ENCODE measurements at places on chromosomes 3 and 15. TPM values are rescaled to one million over a fixed set of nuclear protein-coding genes. Genes with fewer than 3 reads are reported as not detected.

GRCh38 chr3:196966526-196967401 lies 1.9 kb downstream of the PIGZ start:
- peak overlapping the region; percentile 16 for H3K4me3 ChIP-seq
- DNase-seq = no peak
- peaks cover 6% of the 10 kb centered on the region for H3K27me3 ChIP-seq
- H3K4me1 ChIP-seq = peaks cover 12% of the 10 kb centered on the region

DNA sequence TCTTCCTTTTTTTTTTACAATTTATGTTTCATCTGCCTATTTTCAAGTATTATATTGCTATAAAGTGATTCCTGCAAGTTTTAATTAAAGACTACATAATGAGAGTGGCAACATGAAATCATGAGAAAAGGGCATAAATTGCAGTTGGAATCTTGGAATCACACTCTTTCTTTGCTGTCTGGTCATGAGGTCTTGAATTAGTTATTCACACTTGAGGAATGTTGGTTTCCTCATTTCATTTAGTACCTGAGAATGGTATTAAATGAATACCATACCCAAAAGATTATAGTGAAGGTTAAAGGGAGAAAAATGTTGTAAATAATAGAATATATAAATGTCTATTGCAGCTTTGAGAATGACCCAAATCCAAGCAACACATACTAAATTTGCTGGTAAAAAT lies 25.8 kb upstream of the CNTN3 start:
- no peak overlapping the region for H3K4me3 ChIP-seq
- no peaks in the 10 kb centered on the region for H3K27me3 ChIP-seq
- H3K27ac ChIP-seq = no peak overlapping the region
- no peak for DNase-seq

The GRM2 gene
- 0.23 TPM for total RNA-seq

GRCh38 chr3:89533275-89533674 lies 425.9 kb downstream of the EPHA3 start:
- no peaks in the 10 kb centered on the region for H3K36me3 ChIP-seq
- no peaks in the 10 kb centered on the region for H3K4me1 ChIP-seq
- no peak overlapping the region for H3K27ac ChIP-seq

The WDR93 gene
- total RNA-seq = not detected

The DAZL gene
- total RNA-seq = not detected

The RNU5B-1 gene
- not detected for total RNA-seq

DNA sequence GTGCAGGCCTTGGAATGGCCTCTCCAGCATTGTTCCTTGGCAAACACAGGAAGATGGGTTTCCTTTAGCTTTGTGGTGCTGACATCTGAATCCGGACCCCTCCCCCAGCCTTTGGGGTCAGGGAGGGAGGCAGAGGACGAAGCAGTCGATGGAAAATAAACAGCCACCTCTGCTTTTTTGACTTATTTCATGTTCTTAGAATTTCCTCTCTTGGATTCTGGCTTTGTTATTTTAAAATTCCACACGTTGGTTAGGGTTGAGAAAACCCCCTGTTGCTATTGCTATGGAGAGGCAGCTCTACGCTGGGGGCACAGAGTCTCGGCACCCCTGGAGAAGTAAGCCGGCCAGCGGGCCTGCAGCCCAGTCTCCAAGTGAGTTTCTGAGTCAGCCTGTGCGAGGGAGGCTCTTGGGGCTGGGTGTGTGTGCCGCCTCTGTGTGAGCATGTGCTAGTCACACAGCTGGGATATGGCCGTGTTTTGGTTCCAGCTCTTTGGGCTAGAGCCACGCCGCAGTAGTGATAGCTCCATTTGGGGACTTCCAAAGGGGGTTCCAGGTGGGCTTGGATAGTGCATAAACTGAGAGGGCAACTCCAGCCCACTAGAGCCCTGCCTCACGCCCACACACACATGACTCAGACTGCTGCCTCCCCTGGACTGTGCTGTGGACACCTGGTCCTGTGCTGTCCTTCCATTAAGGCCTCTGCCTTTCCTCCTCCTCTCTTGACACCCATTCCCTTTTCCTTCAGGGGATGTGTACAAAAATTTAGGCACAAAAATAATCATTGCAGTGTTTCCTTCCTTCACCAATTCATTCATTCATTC lies 58.8 kb downstream of the AMOTL2 start:
- no peaks in the 10 kb centered on the region for H3K4me1 ChIP-seq
- no peaks in the 10 kb centered on the region for H3K36me3 ChIP-seq
- no peak overlapping the region for H3K27ac ChIP-seq
- H3K27me3 ChIP-seq = peaks cover 28% of the 10 kb centered on the region

DNA sequence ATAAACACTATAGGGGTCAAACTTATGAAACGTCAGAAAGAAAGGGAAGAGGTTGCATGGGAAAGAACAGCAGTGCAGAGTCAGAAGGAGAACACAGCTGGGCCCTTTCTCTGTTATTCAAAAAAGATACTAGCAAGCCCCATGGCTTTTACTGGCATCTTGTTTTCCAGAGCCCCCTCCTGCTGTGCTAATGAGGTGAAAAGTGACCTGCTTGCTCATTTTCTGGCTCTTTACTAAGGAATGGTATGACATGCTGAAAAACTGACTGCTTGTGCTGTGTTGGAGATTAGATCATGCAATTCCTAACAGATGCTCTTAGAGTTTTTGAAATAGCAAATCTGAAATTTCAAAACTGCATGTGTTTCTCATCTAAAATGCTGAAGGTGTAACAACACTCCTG lies 541.6 kb upstream of the ALCAM start:
- no peaks in the 10 kb centered on the region for H3K36me3 ChIP-seq
- no peak for DNase-seq
- no peak overlapping the region for H3K27ac ChIP-seq

DNA sequence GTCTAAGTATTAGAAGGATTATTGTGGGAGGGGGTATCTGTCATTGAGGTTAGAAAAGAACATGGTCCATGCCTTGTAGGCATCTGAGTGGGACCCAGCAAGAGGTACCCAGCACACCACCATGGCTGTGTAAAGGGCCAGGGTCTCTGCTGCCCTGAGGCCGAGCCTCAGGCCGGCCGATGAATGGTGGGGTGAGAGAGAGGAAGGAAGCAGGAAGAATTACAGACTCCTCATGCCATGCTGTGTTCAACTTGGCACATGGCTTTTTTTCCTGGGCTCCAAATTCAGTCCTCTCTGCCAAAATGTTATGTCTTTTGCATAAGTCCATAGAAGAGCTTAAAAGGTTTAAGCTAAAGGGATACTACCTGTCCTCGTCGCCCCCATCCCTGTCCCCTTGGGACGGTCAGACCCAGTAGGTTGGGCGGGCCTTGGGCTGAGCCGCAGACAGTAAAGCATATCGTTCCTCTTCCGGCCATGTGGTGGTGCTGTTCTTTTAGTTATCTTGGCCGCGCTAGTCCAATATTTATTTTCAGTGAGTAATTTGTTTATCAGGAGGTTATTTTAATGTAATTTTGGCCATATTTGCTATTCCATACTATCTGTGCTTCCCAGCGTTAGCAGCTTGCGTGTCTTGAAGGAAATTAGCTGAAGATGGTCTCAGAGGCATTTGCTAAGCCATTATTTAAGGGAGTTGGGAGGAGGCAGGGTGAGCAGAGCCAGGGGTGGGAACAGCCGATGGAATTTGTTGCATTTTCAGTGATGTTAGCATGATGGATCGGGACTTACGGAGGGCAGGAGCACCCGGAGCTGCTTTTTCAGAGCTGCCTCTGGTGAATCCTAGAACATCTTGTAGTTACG lies 152.4 kb downstream of the AGBL1 start:
- peaks cover 5% of the 10 kb centered on the region for H3K4me1 ChIP-seq
- DNase-seq = no peak
- H3K4me3 ChIP-seq = no peak overlapping the region
- H3K36me3 ChIP-seq = no peaks in the 10 kb centered on the region
- H3K27me3 ChIP-seq = peaks cover 19% of the 10 kb centered on the region

The PHLDB2 gene
- total RNA-seq = 0.94 TPM

DNA sequence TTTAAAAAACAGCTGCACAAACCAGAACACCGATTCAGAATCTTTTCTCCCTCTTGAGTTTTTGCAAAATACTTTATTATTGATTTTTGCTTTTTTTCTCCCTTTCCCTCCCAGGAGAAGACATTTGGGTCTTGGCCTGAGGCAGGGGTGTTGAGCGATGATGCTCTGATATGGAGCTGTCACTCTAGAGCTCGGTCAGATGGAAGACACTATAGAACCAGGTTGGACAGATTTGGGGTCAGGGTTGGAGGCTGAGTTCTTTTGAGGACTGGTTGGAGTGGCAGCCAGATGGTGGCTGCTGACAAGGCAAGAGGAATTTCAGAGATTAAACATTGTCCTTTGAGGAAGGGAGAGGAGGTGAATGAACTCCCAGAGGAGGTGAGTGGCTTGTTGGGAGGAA lies 16.9 kb downstream of the CDAN1 start:
- H3K4me3 ChIP-seq = no peak overlapping the region
- H3K27ac ChIP-seq = peak overlapping the region; percentile 0
- no peaks in the 10 kb centered on the region for H3K27me3 ChIP-seq
- no peaks in the 10 kb centered on the region for H3K4me1 ChIP-seq
- peaks cover 14% of the 10 kb centered on the region for H3K36me3 ChIP-seq

DNA sequence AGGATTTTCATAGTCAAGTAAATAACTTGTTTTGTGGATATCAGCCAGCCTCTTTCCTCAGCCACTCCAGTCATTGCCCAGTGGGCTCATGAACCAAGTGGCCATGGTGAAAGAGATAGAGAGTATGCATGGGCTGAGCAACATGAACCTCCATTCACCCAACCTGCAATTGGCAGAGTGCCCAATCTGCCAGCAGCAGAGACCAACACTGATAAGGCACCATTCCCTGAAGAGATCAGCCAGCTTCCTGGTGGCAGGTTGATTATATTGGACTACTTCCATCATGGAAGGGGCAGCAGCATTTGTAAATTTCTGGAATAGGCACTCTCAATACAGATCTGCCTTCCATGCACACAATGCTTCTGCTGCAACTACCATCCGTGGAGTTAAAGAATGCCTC lies 10.3 kb upstream of the MCF2L2 start:
- H3K27ac ChIP-seq = no peak overlapping the region
- peaks cover 11% of the 10 kb centered on the region for H3K27me3 ChIP-seq
- H3K36me3 ChIP-seq = peaks cover 11% of the 10 kb centered on the region
- H3K4me1 ChIP-seq = peaks cover 52% of the 10 kb centered on the region

DNA sequence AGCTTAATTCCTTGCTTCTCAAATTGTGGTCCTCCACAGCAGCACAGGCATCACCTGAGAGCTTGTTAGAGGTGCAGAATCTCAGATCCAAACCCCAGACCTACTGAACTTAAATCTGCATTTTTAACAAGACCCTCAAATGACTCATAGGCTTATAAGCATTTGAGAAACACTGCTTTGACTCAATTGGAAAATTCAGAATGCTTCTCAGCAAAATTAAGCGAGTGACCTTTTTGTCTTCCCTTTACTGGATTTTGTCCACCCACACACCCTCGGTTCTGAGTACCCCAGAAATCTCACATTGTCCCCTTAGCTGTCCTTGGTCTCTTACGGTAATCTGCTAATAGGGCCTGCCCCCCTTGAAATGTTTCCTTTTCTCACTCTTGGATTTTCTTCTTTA lies 17.9 kb downstream of the CD80 start:
- H3K4me1 ChIP-seq = peaks cover 3% of the 10 kb centered on the region
- no peak for DNase-seq
- H3K4me3 ChIP-seq = no peak overlapping the region
- no peaks in the 10 kb centered on the region for H3K36me3 ChIP-seq
- no peak overlapping the region for H3K27ac ChIP-seq

DNA sequence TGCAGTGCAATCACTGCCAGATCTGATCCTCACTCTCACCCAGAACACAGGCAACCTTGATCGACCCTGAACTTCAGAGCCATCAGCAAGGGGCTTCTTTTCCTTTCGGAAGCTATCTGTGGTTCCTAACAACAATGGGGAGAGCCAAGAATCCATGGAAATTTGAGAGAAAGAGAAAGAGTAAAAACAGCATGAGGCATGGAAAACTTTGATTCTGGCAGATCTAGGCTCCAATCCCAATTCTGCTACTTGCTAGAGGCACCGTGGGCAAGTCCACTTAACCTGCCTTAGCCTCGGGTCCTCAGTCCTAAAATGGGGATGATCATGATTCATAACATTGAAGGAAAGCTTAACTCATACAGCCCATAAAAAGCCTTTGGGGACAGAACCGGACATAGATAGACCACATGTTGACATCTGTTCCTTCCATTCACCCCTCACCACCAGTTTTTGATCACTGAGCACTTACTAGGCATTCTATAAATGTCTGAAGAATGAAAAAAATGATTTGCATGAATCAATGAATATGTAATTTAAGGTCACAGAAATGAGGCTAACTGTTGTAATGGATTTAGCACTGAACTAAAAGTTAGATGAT lies 605.7 kb upstream of the CFAP20DC start:
- H3K4me3 ChIP-seq = no peak overlapping the region
- H3K27me3 ChIP-seq = peaks cover 4% of the 10 kb centered on the region
- H3K27ac ChIP-seq = no peak overlapping the region

The PRTG gene
- 0.83 TPM for total RNA-seq

GRCh38 chr3:24370352-24371090 lies 124.1 kb downstream of the THRB start:
- H3K27ac ChIP-seq = no peak overlapping the region
- H3K4me3 ChIP-seq = no peak overlapping the region

- H3K4me1 ChIP-seq = no peaks in the 10 kb centered on the region
- DNase-seq = no peak
- H3K27me3 ChIP-seq = peaks cover 3% of the 10 kb centered on the region
- H3K36me3 ChIP-seq = no peaks in the 10 kb centered on the region
Measured at GRCh38 chr3:140509534-140509933, 168.3 kb upstream of the TRIM42 start.

The DCUN1D1 gene
- 59.8 TPM for total RNA-seq

- H3K4me3 ChIP-seq = no peak overlapping the region
- H3K36me3 ChIP-seq = no peaks in the 10 kb centered on the region
- no peaks in the 10 kb centered on the region for H3K27me3 ChIP-seq
- no peak overlapping the region for H3K27ac ChIP-seq
- no peaks in the 10 kb centered on the region for H3K4me1 ChIP-seq
Measured at GRCh38 chr15:100147828-100148227, 193.9 kb downstream of the ADAMTS17 start.

- no peaks in the 10 kb centered on the region for H3K4me1 ChIP-seq
- H3K4me3 ChIP-seq = no peak overlapping the region
- no peak overlapping the region for H3K27ac ChIP-seq
- H3K36me3 ChIP-seq = no peaks in the 10 kb centered on the region
Measured at GRCh38 chr15:74168711-74169126, 4.8 kb upstream of the ISLR start.

The PARP15 gene
- total RNA-seq = 16.1 TPM

- H3K27me3 ChIP-seq = no peaks in the 10 kb centered on the region
- DNase-seq = no peak
- no peak overlapping the region for H3K27ac ChIP-seq
- no peak overlapping the region for H3K4me3 ChIP-seq
- no peaks in the 10 kb centered on the region for H3K36me3 ChIP-seq
Measured at GRCh38 chr3:180296971-180297370, 260.2 kb upstream of the PEX5L start.

DNA sequence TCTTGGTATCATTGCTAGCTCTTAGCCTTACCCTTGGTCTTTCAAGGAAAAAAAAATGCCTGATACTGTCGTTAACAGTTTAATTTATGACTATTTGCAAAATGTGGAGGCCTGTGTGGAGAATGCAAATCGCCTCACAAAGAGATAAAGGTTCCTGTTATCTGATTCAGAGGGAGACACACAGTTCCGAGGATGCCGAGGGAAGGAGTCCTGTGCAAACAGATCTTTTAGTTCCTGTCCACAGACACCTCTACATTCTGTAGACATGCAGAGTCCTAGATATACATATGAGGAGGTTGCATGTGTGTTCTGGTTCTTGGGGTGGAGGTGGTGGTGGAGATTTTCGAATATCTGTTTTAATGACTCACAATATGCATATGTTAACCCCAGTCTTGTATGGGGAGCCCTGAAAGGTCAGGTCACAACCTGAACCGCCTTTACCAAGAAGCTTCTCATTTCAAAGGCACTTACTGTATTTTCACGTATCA lies 5.7 kb downstream of the NR2F2 start:
- H3K4me1 ChIP-seq = no peaks in the 10 kb centered on the region
- H3K27ac ChIP-seq = no peak overlapping the region
- H3K36me3 ChIP-seq = no peaks in the 10 kb centered on the region
- H3K4me3 ChIP-seq = no peak overlapping the region

The PARP16 gene
- 11.0 TPM for total RNA-seq

Data from activated T-helper 2 cell treated with anti-CD3 and anti-CD28 coated beads, Interferon-gamma antibody, Interleukin-2, Interleukin-4, amounts not matched to agents 10 μg/mL and 5 μg/mL and 100 μg/mL, durations not matched to agents 14 hours and 24 hours and 36 hours (primary cell).